COR-L47 (cell line): ENCODE measurements at places on chromosomes 7 and 10.

DNA sequence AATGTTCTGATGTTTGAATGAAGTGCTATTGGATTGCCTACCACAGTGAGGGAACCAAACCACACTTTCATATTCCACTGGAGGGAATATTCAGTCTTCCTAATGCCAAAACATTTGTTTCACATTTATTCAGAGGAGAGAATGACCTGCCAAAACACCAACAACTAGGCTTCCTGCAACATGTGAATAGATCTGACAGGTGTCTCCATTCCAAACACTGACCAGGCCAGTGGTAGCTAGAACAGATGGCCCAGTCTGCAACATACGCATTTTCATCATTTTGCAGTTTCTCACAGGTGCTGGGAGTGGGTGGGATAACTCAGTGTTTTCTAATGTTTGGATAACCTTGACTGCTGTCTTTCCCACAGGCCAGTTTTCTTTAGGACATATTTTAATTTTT, 110.0 kb downstream of the RELN start:
- DNase-seq: peak; percentile 9

DNA sequence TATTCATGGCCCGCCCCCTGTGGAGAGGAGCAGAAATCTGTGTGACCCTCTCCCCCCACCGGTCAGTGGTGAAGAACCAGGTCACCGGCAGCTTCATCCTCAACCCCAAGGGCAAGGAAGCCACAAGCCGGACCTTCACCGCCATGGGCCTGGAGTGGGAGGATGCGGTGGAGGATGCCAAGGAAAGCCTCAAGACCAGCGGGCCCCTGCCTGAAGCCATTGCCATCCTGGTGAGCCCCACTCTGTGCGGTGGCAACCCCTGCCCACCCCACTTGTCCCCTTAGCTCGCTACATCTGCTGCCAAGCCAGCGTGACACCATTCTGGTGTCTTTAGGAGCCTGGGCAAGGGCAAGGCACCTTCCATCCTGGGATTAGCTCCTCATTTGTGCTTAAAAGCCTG, 35.4 kb downstream of the TBATA start:
- no peak for DNase-seq

DNA sequence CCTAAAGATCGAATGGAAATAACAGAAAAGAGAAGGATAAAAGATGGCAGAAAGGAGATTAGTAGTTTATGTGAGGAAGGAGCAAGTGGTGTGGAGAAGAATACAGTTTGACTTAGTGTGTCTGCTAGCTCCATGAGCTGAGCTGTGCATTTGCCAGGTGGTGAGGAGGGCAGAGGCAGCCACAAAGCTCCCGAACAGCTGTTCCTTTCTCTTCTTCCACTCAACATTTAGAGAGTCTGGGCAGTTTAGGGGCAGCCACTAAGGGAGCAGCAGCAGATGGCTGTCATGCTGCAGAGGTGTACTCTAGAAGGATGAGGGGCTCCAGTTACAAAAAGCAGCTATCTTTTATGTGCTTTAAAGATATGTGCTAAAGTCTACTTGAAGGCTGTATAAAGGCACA, 674.4 kb downstream of the GRM8 start:
- DNase-seq: no peak

DNA sequence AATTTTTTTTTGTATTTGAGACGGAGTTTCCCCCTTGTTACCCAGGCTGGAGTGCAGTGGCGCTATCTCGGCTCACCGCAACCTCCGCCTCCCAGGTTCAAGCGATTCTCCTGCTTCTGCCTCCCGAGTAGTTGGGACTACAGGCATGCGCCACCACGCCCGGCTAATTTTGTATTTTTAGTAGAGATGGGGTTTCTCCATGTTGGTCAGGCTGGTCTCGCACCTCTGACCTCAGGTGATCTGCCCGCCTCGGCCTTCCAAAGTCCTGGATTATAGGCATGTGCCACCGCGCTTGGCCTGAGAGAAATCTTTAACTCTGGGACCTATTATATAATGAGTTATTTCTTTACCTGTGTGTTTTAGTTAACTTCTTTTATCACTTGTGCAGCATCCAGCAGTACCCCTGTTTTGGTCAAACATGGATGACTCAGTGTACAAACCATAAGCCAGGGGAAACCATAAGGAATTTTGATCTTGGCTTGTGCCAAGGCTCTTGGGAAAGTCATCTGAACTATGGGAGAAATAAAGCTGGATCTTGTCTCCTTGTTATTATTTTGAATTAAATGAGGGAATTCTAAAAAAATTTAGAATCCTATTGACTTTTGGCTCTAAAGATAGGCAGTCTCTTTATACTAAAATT, 23.6 kb upstream of the ZRANB1 start:
- no peak for DNase-seq

- DNase-seq: no peak
Measured at GRCh38 chr7:110841840-110842545, 248.9 kb upstream of the LRRN3 start.

GRCh38 chr10:48439581-48440041, 133.1 kb downstream of the MAPK8 start:
- no peak for DNase-seq
